Transverse colon (tissue), 4 donors: ENCODE measurements at places on chromosomes 4 and X.

GRCh38 chrX:119518371-119518770 lies 46.8 kb downstream of the STEEP1 start:
- DNase-seq = no peak

DNA sequence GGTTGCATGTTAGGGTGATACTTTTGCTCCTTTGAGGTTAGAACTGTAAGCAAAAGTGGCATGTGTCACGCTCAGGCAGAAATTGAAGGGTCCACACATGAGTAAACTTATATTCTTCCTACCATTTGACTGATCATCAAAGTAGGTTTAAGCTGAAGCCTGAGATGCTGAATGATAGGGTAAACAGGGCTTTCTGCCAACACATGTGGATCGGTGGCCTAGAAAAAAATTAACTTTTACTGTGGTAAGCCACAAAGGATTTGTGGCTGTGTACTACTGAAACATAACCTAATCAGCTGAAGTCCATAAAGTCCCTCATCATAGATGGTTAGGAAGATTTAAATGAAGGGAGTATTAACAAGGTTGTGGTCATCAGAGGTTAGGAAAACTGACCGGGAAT lies 1070.1 kb downstream of the STPG2 start:
- DNase-seq = no peak

- DNase-seq = no peak
Measured at GRCh38 chrX:104435249-104435648, 130.8 kb upstream of the IL1RAPL2 start.

- DNase-seq = no peak
Measured at GRCh38 chr4:165355900-165356300, 22.9 kb upstream of the CPE start.

DNA sequence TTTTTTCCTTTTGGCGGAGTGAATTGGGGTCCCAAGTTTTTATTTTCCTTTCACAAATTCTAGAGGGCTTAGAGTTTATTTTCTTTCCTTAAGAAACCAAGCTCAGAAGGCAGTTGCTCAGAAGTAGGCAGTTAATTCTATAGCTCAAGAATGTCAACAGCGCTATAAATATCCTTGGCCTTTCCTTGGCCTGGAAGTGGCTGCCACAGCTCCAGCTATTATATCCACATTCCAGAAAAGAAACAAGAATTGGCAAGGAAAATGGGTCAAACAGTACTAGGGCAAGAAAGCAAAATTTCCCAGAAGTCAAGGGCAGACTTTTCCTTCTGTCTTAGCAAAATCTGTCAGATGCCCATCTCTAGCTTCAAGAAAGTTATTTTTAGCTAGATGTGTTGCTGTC lies 31.0 kb downstream of the SLC10A6 start:
- DNase-seq = no peak

DNA sequence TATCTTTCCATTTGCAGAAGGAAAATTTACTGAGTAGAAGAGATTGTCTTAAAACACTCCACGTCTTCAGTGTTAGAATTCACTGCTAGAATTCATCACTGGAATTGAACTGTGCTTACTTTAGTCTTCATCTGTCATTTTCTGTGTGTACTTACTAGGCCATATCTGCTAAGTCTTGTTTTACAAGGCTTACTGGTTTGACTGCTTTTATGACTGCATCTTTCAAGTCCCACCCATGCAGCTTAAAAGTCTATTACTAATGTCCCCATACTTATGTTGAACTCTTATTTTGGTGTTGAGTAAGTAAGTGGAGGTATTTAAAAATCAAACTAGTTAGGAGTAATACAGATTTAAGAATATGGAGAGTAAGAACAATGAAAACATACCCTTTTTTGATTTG lies 14.6 kb downstream of the CLCN3 start:
- DNase-seq = no peak

DNA sequence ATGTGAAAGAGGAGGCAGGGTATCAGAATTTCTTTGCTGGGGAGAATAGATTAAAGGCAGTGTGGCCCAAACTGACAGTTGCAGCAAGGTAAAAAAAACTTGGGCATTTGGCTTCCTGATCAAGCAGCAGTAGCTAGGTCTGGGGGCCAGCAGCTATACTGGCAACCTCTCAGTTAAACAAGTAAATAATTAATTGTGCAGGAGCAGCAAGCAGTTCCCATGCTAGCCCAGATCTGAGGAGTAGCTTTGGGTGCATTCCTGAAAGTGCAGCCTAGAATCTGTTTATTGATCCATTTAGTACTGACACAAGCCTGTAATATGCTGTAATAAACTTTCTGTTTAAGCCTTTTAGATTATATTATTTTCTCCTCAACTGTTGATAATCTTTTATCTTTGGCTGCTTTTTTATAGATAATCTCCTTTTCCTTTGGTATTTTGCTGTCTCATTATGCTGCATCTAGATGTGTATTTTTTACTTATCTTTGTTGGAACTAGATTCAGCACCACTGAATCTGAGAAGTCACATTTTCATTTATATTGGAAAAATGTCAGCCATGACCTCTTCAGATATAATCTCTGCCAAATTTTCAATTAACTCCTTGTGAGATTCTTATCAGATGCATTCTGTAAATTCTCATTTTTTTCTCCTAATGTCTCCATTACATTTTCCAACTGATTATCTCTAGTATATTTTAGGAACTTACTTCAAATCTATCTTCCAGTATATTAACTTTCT lies 276.3 kb downstream of the STPG2 start:
- no peak for DNase-seq

DNA sequence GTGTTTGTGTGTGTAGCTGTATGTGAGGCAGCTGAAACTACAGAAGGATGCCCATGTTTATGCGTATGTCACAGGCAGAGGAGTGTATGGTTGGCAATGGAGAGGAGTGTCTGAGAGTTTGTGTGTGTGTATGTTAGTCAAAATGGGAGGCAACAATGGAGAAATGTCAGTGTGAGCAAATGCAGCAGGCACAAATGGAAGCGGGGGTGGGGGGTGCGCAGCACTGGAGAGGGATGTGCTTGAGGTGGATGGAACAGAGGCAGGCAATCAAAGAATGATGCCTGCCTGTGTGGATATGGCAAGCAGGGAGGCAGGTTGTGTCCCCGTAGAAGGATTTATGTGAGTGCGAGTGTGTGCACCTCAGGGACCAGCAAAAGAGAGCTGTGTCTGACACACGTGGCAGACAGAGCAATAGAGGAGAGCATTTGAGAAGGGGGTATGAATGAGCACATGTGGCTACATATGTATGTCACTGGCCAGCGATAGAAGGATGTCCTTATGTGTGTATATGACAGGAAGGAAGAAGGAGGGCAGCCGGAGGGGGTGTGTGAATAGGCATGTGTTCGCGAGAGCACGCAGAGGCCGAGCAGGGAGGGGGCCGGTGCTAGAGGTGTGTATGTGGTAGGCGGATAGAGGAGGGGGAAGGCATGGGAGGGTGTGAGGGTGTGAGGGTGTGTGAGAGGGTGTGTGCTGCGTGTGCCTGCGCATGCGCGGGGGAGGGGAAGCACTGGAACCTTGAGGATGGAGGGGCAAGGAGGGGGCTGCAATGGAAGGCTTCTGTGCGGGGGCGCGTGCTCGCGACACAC lies 1.1 kb downstream of the PJA1 start:
- peak; percentile 27 for DNase-seq

- no peak for DNase-seq
Measured at GRCh38 chr4:7159923-7160322, 32.4 kb upstream of the SORCS2 start.

- DNase-seq = no peak
Measured at GRCh38 chr4:42144028-42144427, 8.4 kb downstream of the BEND4 start.

DNA sequence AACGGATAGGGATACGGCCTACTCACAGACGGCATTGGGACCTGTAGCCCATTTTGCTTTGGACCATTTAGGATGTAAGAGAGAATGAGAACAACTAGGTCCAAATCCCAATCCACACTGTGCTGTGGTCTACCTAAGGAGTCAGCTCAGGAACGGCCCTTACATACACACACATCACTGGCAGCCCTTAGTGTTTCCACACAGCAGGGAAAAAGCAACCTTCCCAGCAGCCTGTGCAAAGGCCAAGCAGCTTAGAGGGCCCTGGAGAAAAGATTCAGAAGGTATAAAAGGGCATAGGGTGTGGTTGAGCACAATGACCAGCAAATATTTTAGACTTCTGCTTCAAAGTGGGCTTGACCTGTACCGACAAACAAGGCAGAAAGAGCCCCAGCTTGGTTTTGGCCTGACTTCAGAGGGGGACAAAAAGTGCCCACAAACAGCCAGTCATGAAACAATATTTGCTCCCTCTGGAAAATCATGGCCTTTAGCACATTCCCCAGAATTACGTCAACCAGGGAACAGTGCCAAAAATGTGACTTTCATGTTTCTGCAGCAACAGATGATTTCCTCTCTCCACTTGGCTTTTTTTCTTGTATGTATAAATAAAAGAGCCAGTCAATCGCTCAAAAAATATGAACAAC lies 359.5 kb upstream of the FGF16 start:
- DNase-seq = peak; percentile 8

DNA sequence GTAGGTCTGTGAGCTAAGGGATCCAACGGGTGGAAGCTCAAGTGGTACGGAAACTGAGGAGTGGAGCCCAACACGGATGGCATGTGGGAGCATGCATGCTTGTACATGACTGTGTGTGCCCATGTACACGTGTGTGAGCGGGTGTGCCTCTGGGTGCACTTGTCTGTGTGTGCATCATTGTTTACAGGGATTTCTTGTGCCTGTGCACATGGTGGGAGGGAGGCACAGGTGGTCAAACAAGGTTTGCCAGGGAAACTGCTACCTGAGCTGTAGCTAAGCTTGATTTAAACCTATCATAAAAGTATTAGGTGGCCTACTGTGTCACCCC lies 122.5 kb upstream of the MAMLD1 start:
- no peak for DNase-seq

DNA sequence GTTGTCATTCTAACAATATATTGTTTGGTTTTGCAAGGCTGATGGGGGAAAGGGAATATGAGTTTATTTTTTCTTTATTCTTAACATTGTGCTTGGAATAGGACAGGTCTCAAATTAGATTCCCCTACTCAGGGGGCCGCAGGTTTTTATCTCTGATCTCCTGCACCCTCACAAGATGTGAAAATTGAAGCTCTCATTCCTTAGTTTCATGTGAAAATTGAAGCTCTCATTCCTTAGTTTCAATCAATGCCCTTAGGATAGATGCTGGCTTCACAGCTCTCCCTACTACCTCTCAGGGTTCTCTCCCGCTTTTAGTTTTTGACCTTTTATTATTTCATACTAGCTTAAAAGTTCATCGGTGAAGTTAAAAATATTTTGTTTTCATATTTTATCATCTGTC lies 12.0 kb downstream of the NEIL3 start:
- DNase-seq = no peak

- DNase-seq = no peak
Measured at GRCh38 chr4:166045457-166045856, 172.4 kb downstream of the TLL1 start.

DNA sequence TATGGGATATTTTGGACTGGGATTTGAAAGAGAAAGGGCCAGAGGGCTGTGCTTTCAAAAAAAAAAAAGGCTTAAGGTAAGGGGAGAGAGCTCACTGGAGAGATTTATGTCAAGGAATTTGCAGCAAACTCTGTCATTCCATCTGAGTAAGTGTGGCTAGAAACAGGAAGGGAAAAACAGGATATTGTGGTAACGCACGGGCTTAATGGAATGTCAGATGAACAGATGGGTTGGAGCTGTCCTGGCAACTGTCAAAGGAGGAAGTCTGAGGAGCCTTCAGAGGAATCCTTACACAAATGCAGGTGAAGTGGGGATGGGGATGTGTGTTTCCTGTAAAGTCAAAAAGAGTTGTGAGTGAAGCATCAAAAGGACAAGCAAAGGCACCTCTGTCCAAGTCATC lies 15.1 kb upstream of the NKX3-2 start:
- DNase-seq = no peak
